ENCODE measurements at places on chromosomes 2 and 18.

DNA sequence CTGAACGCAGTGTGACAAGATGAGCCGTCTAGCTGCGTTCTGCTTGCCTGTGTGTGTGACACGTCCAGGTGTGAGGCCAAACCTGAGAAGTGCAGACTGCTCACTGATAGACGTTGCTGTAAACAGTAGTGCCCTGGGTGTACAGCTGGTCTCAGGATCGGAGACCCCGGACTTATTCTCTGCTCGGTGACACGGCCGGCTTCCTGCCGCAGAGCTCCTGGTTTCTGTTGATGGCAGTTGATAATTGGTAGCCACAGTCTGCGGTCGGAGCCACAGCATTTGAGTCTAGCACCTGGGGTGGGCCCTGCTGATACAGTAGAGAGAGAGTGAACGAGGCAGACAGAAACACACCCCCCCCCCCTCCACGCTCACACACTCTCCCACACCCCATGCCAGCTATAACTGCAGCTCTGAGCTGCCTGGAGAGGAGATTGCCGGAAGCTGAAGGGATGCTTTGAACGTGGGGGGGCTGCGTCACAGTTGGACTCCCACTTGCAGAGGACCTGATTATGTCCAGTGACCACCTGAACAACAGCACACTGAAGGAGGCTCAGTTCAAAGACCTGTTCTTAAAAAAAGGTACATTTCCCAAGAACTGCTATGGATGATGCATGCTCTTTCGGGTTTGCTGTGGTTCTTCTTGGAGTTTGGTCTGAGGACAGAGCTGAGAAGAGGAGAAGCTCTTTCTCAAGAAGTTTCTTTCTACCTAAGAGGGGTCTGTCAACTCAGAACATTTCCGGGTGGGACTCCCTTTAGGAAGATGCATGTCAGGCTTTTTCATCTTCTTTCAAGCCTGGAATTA, 114.0 kb downstream of the FAM210A start:
- no peak for DNase-seq

DNA sequence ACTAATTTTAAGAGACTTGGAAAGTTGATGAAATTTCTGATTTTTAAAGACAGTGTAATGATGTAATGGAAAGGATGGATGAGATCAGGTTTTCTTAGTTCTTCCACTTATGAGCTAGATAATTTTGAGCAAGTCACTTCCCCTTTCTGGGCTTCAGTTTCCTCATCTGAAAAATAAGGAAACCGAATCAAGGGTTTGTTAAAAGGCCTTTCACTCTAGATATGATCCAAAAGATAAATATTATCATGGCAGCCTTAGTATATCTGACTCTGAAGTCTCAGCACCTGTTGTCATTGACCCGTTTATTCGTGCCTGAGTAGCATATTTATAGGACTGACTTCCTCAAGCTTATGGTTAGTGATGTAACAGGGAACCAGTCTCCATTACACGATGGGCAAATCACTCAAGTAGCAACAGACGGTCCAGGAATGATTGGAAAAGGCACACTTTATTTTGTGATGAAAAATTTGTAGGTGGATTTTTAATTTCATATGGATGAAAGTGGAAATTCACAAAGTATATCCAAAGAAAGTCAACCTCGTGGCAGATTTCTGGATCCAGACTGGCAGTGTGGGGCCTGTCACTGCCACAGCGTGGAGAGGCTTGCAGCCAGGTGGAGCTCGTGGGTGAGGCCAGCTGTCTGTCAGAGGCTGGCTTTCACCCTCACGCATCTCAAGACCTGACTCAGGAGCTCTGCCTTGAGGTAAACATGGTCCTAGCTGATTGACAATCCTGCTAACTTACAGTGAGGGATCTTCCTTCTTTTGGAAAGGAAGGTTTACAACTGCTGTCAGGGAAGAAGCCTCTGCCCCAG, 137.9 kb upstream of the CXCR4 start:
- no peak for DNase-seq

DNA sequence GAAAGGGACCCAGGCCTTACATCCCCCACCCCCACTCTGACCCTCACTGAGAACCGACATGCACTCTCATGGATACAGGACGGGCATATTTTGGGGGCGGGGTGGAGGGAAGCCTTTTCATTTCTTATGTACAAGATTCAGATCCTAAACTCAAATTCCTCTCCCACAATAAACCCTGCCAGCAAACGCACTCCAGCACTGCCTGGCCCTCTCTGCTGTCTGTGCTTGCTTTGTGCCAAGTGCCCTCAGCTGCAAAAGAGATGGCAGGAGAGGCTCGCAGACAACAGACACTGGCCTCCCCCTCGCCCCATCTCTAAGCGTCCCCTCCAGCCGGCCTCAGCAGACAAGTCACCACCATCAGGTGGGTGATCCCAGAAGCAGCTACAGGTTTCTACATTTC, 42.4 kb downstream of the FAM168B start:
- peak; percentile 33 for DNase-seq

GRCh38 chr2:241265506-241265905, 50.0 kb downstream of the HDLBP start:
- no peak for DNase-seq

- no peak for DNase-seq
Measured at GRCh38 chr18:76435316-76435989, 59.6 kb downstream of the ZNF516 start.

GRCh38 chr18:13445241-13445897, 226.8 kb downstream of the LDLRAD4 start:
- no peak for DNase-seq

GRCh38 chr2:1769703-1770422, 25.5 kb upstream of the PXDN start:
- DNase-seq: no peak

- no peak for DNase-seq
Measured at GRCh38 chr2:182542501-182543258, 115.8 kb upstream of the PDE1A start.

- DNase-seq: no peak
Measured at GRCh38 chr18:5214583-5215351, 17.7 kb upstream of the AKAIN1 start.

- no peak for DNase-seq
Measured at GRCh38 chr2:233692648-233693047, at the start of gene UGT1A6. UGT1A6 (plus strand) TSS chr2:233692890; CDS start chr2:233693005, 115 bp downstream.
